ENCODE measurements at places on chromosomes 12 and 14.

DNA sequence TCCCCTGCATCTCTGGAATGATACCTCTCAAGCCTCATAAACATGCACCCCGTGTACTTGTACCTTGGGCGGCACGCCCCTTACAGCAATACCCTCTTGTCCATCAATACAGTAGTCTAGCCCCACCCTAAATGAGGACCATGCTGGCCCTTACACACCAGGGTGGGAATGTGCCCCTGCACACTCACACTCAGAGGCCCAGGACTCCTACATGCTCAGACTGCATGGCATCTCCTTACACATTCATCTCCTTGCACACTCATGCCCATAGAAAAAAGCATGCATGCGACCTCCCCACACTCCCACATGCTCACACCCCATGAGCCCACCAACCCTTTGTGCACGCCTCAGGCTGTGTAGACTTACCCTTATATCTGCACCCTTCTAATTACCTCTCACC, 22.0 kb downstream of the ITGA7 start:
- DNase-seq: no peak

- DNase-seq: no peak
Observed at GRCh38 chr12:57110104-57111030, 795 bp downstream of the STAT6 start.

DNA sequence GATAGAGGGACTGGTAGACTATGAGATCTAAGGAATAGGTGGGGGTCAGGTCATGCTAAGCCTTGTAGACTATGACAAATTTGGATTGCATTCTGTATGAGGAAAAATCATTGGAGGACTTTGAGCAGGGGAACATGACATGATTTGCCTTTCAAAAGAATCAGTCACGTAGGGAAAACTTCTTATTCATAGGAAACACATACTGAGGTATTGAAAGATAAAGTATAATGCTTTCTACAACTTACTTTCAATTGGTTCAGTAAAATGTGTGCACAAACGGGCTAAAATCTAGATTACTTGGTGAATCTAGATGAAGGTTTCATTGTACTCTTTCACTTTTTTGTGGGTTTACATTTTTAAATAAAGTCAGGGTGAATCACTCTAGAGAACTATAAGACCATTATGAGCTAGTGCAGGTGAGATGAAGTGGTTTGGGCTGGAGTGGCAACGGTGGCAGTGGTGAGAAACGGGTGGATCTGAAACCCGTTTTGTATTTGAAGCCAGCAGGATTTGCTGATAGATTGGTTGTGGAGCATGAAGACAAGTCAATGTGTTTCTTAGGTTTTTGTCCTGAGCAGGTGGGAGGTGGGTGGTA, 6.7 kb downstream of the BBS10 start:
- DNase-seq: no peak

- no peak for DNase-seq
Observed at GRCh38 chr12:121523741-121524140, 57.1 kb downstream of the KDM2B start.

DNA sequence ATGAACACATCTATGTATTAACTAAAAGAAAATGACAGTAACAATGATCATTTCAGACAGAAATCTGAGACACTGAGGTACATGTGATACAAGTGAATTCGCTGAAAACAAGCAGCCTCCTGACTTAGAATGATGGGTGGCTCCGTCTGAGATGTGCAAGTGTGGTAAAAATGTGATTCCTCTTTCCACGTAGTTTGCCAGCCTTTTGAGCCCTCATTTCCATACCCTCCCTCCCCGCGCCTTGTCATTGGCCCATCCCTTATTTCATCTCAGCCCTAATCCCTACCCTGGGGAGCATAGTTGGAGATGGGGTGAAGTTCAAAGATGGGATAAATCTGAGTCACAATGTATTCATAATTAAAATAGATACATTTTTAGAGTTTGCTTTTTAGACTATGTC, 107.8 kb downstream of the BMP4 start:
- no peak for DNase-seq

GRCh38 chr12:2737656-2738241, 57.0 kb upstream of the FKBP4 start:
- DNase-seq: no peak

DNA sequence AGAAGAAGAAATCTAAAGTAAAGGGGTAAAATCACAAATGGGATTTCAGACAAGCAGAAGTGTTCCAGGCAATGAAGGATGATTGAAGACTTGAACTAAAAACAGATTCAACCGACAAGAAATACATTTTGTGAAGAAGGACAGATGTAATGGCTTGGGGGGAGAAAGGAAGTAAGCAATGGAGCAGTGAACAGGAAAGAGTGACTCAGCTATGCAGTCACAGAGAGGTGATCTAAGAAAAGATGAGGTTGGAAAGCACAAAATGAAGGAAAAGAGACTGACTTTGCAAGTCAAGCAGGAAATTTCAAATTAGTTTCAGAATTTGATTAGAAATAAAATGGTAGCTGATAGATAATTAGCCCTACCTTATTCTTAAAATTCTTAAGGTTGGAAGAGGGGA, 66.5 kb downstream of the PUS7L start:
- no peak for DNase-seq

Data from NCI-H1092 (cell line).